ENCODE measurements at places on chromosomes 2 and 18.

- DNase-seq = no peak
Measured at GRCh38 chr18:692824-693223, 19.6 kb downstream of the ENOSF1 start.

DNA sequence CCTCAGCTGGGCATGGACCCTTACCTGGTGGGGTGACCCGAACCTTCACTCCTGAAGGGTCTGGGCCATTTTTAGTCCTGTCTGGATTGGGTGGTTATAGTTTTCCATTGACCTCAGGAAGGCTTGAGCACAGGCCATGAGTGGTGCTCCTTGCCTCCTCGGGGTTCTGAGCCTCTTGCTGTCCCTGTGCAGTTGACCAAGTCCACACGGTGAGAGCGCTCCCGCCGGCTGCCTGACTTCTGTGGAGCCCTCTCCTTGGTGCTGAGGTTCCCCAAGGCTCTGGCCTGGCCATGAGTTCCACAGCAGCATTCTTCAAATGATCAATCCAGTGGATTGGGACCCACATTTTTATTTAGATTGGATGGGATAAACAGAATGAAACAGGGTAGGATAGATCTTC, 159.5 kb downstream of the SEPTIN10 start:
- DNase-seq = no peak

- DNase-seq = no peak
Measured at GRCh38 chr2:211387734-211388133, 831.3 kb downstream of the CPS1 start.

- no peak for DNase-seq
Measured at GRCh38 chr2:15241201-15241600, 319.9 kb downstream of the NBAS start.

DNA sequence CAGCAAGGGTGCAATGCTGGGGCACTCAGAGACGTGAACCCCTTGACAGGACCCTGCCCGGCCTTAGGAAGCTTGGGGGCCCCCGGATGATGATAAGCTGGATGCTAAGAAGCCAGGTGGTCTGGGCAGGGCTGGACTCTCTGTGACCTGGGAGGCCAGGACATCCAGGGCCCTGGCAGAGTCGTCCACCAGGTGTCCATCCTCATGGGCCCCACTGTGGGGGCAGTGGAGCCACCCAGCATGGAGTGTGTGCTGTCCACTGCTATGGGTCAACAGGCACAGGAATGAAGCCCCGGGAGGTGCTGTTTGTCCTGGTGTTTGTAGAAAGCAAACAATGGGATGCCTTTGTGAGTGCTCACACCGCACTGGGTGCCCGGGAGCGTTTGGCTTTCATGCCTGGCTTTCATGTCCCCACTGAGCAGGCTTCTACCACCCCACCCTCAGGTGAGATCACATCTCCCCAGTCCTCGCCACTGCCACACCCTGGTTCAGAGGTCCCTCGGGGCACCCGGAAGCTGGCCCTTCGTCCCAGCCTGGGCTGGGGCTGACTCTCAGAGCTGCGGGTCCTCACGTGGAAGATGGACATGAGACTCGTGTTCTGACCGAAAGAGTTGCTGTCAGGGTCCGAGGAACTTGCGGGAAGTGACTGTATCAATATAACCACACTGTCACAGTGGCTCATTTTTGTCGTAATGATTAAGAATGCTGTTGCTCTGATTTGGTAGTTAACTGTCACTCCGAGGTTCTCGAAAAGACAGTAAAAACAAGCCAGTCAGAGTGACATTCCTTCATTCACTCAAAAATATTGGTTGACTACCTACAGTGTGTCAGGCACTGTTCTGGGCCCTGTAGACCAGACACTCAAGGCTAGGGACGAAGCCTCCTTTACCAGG, 53.3 kb downstream of the INHBB start:
- DNase-seq = no peak

- DNase-seq = no peak
Measured at GRCh38 chr2:121388371-121388770, 103.4 kb upstream of the TFCP2L1 start.

DNA sequence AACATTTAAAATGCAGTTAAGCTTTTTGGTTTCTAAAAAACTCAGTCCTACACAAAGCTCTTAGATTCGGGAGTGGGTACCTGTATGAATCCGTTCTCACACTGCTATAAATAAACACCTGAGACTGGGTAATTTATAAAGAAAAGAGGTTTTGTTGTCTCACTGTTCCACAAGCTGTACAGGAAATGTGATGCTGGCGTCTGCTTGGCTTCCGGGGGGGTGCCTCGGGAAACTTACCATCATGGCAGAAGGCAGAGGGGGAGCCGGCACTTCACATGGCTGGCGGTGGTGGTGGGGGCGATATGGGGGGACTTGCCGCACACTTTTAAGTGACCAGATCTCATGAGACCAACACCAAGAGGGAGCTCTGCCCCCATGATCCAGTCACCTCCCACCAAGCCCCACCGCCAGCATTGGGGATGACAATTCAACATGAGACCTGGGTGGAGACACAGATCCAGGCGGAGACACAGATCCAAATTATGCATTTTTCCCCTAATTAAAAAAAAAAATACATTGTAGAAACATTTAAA, 222.5 kb downstream of the GBX2 start:
- DNase-seq = no peak
